Progenitor cell of endocrine pancreas (in vitro differentiated cells): ENCODE measurements at places on chromosomes 2 and 18.

DNA sequence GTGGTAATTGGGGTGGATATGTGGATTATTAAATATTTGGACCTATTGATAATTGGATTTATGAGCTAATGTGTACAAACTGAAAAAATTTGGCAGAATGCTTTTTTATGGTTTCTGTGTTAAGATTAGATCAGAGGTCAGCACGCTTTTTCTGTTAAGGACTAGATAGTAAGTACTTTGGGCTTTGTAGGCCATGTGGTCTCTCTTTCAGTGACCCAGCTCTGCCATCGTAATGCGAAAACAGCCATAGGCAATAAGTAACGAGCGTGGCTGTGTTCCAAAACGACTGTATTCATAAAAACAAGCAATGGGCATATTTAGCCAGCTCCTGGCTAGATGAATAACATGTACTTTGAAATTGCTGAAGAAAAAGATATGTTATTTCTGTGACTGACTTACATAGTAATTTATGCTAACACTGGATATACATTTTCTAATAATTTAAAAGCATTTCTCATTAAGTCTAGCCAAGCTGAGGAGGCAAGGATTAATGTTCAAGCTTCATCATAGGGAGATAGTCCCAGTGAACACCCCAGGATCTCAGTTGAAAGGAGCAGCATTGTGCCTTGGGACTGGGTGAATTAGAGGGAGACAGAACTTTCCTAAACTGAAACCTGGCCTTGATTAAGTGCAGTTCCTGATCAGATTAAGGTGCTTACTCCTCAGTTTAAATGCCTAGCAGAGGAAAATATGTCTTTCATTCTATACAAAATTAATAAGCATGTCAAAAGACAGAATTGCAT lies 20.0 kb downstream of the CCDC138 start:
- no peak for DNase-seq

DNA sequence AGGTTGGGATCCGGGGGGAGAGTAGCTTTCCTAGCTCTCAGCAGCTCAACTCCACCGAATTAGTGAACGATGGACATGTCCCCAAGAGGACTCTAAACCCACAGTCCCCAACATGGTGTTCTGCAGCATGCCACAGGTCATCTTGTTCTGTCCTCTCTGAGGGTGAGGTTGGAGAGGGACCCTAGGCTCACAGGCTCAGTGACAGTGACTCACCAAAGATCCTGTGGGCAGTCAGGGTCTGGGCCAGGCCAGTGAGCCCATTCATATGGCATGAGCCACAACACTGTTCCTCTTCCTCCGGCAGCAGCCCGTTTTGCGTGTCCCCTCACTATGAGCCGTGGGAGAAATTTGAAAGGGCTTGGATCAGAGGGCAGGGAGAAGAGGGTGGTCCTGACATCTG lies 2.8 kb upstream of the SLC20A1 start:
- no peak for DNase-seq

GRCh38 chr2:80185091-80185490 lies 119.5 kb downstream of the LRRTM1 start:
- no peak for DNase-seq

DNA sequence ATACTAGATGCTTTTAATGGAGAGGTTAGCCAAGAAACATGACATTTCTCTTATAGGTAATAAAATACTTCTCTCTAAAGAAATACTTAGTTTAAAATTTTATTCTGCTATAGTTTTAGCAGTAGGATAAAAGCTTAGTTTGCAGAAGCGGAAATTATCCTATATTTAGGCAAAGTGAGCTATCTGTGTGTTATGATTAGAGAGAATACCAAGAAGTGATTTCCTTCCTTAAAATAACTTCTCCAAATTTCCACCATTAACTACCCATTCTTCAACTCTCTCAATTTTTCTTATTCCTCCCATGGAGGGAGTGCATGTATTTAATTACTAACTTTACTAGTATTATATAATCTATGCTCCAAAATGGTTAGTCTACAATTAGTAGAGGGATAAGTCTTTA lies 15.8 kb upstream of the IL1RL1 start:
- DNase-seq: no peak

- DNase-seq: peak; percentile 60
Measured at GRCh38 chr2:45935791-45936622, 284.5 kb downstream of the PRKCE start.

GRCh38 chr2:142190805-142191204 lies 60.0 kb upstream of the LRP1B start:
- DNase-seq: no peak

- no peak for DNase-seq
Measured at GRCh38 chr2:18456026-18456425, 104.4 kb downstream of the RDH14 start.

DNA sequence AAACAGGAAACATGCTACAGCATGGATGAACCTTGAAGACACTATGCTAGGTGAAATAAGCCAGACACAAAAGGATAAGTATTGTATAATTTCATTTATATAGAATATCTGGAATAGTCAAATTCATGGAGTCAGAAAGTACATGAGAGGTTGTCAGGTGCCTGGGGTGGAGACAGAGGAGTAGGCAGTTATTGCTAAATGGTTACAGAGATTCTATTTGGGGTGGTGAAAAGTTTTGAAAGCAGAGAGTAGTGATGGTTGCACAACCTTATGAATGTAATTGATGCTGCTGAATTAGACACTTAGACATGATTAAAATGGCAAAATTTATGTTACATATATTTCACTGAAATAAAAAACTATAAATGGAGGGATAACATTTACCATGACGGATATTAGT lies 197.4 kb downstream of the VAPA start:
- no peak for DNase-seq

DNA sequence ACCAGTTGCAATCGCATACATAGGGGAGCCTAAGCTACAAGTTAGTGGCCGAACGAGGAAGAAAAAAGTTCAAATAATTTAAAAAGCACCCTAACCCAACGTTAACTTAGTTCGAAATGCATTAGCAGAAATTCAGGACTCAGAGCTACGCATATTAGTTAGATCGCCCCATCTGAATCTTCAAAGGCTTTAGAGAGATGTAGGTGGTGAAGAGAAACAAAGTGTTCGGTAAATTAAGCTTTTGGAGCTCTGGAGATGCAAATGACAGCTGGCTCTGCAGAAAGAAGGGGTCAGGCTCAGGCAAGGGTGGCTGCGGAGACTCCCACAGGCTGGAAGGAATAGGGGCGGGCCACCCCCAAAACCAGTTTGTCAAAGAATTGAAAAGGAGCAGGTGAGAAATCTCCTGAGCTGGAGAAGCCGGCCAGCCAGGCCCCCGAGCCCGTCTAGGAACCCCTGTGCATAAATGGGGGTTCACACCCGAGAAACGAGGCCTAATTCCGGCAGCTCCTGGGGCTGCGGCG lies 621 bp downstream of the TXNL1 start:
- no peak for DNase-seq

DNA sequence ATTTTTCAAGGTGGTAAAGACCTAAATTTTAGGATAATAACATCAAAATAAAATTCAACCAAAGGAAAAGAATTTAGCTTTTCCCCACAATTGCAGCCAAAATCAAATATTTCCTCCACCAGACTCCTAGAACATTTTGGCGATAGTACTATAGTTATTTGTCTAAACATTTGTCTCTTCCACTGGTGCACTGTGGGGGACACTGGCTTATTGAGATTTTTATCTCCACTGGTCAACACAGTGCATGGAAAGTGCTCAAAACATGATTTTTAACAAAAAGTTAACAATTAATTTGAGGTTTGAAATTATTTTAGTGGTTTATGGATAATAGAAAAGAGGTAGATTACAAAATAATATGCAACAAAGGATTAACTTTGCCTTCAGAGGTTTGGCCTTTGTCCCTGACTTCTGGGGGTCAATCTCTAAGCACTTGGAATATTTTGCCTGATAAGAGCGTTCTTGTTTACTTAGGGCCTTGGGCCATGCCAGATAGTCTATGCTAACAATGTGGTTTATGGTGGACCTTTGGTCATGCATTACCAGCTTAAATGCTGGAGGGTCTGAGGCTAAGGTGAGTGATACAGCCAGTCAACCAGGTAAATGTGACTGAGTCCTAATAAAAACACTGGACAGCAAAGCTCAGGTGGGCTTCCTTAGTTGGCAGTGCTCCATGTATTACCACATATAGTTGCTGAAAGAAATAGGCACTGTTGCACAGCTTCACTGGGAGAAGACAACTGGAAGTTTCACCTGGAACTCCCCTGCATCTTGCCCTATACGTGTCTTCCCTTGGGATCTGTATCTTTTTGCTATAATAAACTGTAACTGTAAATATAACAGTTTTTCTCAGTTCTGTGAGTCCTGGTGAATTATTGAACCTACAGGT lies 67.2 kb upstream of the SATB2 start:
- DNase-seq: no peak

- no peak for DNase-seq
Measured at GRCh38 chr2:165058476-165059265, 103.3 kb upstream of the SLC38A11 start.

- DNase-seq: no peak
Measured at GRCh38 chr2:44107086-44107740, 61.5 kb upstream of the PPM1B start.

GRCh38 chr18:48125724-48126123 lies 195.3 kb upstream of the SMAD2 start:
- DNase-seq: no peak

DNA sequence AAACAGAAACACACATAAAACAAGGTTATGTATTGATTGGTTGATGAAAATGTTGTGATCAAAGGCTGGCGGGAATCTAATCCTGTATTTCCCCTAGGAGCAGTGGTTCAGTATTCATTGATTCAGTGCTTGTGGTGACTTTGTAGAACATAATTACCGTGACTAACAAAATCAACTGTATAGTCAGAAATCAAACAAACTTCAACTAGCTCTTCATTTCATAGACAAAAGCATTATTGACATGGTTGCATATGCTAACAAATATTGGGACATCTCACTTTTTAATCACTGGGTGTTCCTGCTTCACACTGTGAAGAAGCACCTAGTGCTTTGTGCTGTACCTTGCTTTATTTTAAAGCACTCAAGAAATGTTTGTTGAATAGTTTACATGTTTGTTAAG lies 41.4 kb downstream of the USP14 start:
- DNase-seq: no peak

DNA sequence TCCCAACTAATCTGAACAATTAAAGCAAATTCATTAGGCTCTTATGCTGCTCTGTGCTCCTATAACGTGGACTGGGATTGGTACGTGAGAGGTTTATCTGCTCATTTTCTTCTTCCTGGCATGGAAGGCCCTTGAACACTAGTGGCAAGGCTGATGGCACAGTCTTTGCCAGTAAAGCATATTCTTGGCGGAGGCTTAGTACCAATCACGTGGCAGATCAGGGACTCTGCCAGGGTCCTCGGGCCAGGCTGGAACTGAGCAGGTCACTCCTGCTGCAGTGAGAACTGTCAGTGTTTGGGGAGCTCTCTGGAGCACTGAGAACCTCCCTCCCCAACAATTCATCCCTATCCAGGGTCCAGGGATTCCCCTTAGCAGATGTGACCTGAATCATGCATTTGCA lies 3.7 kb upstream of the ALPK2 start:
- DNase-seq: no peak

DNA sequence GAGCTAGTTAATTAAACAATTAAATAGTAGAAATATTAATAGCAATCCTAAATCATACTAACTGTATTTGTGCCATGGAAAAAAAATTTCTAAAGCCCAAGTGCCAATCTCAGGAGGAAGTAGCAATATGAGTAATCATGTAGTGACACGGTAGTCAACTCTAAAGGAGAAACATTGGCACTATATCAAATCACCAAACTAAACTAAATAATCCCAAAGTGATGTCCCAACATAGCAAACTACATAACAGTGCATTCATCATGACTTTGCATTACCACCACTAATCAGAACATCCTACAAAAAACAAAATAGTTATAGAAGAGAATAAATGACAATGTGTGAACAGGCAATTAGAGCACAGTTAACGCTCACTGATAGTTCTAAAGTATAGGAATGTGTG lies 195.1 kb downstream of the EXOC6B start:
- DNase-seq: no peak

DNA sequence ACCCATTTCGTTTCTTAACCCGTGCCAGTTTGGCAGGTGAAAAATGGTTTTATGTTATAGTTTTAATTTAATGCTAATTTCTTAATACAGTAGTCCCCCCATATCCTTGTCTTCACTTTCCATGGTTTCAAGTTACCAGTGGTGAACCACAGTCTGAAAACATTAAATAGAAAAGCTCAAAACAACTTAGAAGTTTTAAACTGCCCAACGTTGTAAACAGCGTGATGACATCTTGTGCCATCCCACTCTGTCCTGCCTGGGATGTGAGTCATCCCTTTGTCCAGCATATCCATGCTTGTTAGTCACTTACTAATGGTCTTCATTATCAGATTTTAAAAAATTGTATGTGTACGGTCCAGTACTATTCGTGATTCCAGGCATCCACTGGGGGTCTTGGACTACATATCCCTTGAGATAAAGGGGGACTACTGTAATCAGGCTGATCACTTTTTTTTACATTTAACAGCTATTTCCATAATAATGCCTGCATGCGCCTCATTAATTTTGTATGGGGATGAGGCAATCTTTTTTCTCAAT lies 31.9 kb downstream of the SLC66A3 start:
- no peak for DNase-seq
